CD4-positive, alpha-beta T cell (primary cell): ENCODE measurements at places on chromosomes 5 and 9.

GRCh38 chr5:50328193-50328729 lies 112.8 kb downstream of the EMB start:
- no peak for DNase-seq

DNA sequence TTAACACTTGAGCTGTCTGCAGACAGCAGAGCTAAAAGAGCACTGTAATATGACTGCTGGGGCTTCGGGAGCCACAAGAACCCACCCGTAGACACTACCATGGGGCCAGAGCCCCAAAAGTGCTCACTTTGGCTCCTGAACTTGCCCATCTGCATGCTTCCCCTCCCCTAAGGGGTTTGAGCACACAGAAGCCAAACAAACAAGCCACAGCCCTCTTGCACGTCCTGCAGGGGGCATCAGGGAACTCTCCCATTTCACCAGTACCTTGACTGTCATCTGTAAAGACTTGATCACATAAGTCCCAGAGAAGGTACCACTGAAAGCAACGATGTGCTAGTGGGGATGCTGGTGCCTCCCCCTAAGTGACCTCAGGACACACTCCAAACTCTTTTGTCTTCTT lies 681.8 kb downstream of the SEMA5A start:
- no peak for DNase-seq

DNA sequence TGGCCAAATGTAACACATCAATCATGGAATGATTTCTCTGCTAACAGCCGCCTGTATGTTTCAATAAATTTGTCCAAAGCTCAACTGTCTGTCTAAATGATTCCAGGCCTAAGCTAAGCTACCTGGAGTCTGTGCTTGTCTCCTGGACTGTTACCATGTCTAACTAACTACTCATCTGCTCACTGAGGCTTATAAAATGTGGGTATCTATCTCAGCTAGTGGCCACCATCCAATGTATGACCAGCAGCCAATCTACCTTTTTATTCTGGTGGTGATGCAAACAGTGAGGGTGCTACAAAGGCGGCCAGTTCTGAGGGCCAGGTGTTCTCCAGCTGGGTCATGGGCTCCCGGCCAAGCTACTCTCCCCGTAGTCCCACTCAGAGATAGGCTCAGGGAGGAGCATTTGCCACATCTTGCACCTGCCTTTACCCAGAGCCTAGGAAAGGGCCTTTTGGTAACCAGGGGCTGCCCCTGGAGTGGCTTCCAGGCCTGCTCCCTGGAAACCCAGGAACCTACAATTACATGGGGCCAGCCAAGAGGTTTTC lies 59.1 kb downstream of the PFDN1 start:
- DNase-seq: no peak

- DNase-seq: no peak
These were observed 3.8 kb downstream of the NKD2 start for GRCh38 chr5:1012313-1012841.

DNA sequence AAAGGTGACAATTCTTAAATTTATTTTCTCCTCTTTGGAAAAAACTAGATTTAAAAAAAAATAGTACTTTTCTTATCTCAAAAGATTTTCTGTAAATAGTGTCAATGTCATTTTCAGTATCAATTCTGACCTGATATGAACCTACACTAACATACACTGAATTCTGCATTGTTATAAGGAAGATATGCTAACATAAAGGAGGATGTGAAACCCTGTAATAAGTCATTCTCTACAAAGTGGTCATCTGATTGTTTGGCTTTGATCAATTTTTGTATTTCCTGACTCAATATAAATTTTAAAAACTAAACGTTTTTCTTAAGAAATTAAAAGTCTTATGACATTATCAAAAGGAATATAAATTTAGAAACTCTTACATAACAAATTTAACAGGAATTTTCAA lies 233.6 kb upstream of the EDIL3 start:
- DNase-seq: no peak

DNA sequence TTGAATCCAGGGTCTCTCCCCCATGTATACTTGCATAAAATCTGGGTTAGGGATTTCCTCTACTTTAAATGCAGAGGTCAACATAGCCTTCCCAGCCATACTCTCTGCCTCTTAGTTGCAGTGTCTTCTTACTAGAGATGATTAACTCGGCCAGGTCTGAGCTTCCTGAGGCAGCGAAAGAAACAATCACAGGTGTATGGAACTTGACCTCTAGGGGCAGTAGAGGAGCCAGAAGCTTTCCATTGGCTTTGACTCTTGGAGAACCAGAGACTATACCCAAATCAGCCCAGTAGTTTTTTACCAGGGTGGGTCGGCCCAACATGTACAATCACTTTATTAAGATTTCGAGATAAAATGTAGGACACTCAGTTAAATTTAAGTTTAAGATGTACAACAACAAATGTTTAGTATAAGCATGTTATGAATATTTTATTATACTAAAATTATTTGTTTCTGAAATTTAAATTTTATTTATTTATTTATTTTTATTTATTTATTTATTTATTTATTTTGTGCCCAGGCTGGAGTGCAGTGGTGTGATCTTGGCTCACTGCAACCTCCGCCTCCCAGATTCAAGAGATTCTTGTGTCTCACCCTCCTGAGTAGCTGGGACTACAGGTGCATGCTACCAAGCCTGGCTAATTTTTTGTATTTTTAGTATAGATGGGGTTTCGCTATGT lies 48.0 kb upstream of the DMRT3 start:
- DNase-seq: no peak

DNA sequence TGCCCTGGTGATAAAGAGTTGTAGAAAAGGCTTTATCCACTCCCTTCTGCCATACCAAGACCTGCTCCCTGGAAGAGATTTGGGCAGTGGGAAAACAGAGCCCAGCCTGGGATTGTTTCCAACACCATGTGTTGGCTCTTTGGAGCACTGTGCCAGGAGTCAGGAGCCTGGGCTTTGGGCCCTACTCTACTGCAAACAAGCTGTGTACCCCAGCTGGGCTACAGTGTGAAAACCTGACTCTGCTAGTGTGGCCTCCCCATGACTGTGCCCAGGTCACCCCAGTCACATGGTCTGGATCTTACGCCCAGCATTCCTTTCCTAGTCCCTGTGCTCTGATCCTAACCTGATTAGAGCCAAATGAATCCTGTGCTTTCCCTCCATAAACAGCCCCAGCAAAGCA lies 39.3 kb upstream of the SHB start:
- DNase-seq: no peak

GRCh38 chr9:35862328-35862727 lies 7.9 kb downstream of the OR13J1 start:
- DNase-seq: no peak

GRCh38 chr9:37769306-37769705 lies 15.6 kb downstream of the EXOSC3 start:
- DNase-seq: no peak

DNA sequence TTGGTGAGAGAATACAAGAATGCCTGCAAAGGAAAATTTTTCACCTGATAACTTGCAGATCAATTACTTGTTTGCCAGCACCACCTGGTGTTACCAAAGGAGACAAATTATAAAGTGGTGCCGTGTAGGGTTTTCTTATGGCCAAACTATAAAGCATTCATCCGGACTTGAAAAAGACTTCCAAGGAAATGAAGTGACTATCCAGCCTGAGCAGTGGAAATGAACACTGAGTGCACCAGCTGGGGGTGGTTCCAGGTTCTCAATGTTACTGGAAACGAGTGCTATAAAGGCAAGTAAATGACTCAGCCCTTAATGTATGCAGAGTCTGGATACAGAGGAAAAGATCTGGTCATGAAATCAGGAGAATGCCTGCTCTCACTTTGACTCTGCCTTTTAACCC lies 113.1 kb downstream of the DNAH5 start:
- DNase-seq: no peak

- no peak for DNase-seq
These were observed 306.5 kb upstream of the ITGA1 start for GRCh38 chr5:52481201-52481600.

DNA sequence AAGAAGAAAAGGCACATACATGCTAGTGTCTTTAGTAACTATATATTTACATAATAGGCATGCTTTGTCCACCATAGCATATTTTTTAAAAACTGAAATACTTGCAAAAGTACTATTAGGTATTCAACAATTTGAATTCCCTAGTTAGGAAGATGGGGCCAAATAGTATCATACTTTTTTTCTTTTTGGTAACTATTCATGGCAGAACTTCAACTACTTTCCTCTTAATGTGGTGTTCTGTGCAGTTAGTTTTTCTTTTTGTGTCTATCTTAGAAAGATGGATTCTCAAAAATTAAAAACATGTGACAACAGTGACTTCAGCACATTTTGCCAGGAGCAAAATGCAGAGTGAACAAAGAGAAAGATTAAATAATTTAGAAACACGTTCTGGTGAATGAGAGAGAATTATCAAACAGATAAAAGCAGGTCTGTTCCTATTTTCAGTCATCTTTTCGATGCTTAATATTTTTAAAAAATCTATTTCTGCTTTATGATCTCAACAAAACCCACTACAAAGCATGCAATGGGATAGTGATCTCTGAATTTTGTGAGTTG lies 341.1 kb downstream of the ARL15 start:
- no peak for DNase-seq

DNA sequence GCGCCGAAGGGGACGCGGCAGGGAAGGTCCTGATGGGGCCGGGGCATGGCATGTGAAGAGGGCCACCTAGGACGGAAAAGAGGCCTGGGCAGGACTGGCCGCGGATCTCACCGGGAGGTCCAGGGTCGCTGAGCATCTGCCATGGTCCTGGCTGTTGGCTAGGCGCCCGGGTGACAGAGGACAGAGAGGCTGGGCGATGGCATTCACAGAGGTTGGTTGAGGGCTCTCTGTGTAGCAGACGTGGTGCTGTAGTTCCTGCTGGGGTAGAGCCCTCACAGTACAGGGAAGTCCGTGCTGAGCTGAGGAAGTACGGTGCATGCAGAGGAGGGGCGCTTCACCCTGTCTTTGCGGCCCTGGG lies 427 bp downstream of the PCYOX1L start:
- peak; percentile 40 for DNase-seq

- no peak for DNase-seq
These were observed 50.0 kb downstream of the NACC2 start for GRCh38 chr9:136044971-136045594.

DNA sequence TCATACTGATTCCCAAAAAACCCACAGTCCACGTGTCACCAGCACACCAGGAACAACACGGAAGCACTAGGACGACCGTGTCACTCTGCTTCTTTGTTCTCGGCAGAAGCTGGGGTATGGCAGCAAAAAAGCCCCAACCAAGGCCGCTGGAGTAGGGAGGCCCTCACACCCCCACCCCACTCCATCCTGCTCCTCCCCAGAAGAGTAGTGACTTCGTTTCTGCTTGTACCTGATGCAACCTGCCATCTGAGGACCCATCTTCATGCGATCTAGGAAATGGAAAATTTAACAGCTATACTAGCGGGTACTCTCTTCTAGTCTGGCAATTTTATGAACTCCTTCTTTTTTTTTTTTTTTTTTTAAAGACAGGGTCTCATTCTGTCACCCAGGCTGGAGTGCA lies 3.7 kb downstream of the UBAC1 start:
- no peak for DNase-seq

DNA sequence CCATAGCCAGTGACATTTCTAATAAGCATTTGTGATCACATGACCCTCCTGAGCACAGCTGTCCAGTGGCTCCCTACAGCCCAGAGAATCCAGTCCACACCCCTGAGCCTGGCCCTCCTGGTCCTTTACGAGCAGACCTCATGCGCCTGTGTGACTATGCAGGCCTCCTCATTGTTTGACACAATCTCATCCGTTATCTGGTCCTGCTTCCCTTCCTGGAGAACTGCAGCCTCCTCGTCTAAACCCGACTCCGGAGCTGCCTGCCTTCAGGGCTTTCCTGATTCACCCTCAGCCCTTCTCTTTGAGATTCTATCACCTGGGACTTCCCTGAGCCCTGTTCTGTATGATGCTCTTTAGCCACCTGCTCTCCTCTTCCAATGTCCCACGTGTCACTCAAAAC lies 79.7 kb downstream of the GPR21 start:
- no peak for DNase-seq

DNA sequence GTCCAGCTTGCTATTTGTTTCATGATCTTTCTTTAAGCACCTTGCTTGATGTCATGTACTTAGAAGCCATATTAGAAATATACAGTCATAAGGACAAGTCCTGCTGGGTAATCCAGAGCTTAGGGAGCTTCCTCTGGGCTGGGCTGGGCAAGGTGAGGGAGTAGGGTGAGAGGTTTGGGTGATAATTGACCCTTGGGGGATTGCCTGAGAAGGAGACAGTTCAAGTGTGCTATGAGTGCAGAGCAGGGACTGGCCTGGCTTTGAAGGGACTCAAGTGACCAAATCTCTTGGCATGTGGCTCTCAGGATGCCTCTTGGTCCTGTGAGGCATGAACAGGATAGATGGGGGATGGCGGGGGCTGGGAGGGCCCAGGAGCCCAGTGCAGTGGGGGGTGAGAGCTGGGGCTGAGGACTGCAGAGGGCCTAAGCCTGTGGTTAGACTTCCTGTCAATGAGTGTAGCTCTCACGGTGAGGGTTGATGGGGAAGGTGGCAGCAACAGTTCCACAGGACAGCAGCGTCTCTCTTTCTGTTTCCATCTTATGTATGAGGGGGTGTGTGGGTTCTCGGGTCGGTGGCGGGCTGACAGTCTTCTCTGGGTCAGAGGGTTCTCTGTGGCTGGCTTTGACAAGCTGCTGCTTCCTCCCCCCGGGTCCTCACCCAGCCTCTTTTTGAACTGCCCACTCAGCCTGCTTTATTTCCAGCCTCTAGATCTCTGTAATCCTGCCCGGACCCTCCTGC lies 53.5 kb downstream of the RGS3 start:
- peak; percentile 39 for DNase-seq

- no peak for DNase-seq
These were observed 32.8 kb upstream of the IL17B start for GRCh38 chr5:149411738-149412519.

DNA sequence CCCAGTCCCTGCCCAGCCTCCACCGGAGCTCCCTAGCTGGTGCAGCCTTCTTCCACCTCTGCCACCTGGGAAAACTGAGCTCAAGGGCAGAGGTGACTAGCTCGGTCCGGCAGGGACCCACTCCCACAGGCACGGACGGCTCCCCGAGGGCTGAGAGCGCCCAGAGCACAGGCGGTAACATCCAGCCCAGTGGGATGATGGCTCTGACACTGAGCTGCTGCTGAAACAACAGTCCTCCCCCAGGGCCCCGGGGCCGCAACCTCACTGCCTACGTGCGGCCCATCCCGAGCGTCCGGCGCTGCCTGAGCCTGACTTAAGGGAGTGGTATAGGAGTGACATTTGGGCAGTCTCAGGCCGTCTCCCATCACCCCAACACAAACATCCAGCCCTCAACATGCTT lies 3.7 kb downstream of the FAM163B start:
- DNase-seq: no peak

GRCh38 chr5:65924366-65925043 lies 1.9 kb upstream of the ERBIN start:
- no peak for DNase-seq

DNA sequence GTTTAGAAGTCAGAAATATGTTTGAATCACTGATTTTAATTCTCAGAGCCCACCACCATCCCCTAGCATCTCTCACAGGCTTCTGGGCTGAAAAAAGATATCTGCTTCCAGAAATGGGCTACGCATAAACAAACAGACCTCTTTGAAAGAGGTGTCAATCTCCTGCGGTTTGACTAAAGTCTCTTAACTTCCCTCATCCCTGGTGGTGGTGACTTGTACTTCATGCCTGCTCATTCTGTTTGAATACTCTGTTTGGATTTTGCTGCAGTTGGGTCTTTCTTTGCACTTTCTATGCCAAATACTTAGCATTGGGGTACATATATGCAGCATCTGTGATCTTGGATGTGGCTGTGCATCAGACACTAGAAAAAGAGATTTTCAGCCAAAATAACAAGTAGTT lies 157.2 kb upstream of the ATP10B start:
- DNase-seq: no peak
